ENCODE measurements at places on chromosomes 2 and 18.

DNA sequence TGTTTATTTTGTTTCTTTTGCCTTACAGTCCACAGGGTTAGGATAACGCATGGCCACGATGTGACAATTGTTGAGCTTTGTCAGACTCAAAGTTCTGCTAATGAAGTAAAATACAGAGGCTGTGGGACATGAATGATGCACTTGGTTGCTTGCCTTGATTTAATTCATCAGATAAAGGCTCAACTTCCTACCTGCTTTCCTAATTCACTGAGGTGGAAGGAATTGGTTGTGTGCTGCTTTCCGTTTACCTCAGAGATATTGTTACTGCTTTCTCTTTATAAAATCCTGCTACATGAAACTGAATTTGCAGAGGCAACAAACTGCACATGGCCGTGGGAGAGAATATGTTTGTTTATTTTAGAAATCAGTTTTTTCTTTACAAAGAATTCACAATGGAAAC lies 6.6 kb downstream of the RIT2 start:
- no peak for DNase-seq

DNA sequence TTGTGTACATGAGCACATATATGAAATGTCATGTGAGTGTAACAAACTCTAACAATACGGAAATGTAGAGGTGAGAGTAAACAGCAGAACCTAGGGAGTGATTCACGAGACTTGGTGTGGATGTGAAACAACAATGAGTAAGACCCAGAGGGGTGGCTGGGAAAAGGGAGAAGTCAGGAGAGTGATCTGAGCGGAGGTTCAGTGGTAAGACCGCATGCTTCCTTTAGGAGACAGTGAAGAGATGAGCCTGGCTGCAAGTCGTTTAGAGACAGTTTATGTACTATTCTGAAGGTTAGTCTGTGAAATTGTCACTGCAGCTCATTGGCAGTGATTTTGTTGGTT lies 150.6 kb downstream of the PRPF40A start:
- DNase-seq, result no peak

- DNase-seq, result no peak
These were observed 1.7 kb upstream of the SMAD4 start for GRCh38 chr18:51028201-51028805.

GRCh38 chr2:98547092-98547790 lies 61.1 kb downstream of the COA5 start:
- no peak for DNase-seq

GRCh38 chr2:100017633-100018032 lies 124.8 kb downstream of the AFF3 start:
- no peak for DNase-seq

DNA sequence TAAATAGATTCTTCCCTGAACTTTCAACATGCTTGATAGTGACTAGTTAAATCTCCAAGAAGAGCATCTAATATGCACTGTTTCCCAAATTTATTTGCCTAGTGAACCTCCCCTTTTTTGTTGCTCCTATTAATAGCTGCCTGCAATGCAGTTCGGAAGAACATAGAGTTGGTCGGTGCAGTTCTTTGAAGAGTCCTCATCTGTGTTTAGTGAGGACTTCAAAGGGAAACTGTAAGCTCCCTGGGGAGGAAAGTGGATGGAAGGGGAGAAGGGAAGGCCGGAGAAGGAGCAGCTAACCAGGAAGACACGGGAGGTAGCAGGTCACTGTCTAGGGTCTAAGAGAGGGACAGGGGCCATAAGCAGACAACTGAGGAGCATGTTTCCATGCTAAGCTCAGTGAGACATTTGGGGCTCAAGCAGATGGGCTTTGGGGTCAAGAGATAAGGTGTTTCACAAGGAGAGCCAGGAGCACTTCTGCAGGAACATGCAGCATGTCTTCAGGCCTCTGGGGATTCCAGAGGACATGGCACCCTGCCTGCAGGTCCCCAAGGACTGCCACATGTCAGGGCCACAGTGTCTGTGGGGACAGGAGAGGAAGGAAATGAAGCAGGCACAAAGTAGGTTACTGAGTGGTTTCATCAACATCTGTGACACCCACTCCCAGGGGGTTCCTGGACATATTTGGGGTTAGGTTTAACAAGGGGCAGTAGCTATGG lies 48.7 kb upstream of the ANXA4 start:
- no peak for DNase-seq

GRCh38 chr2:39447266-39448168 lies 10.4 kb upstream of the MAP4K3 start:
- no peak for DNase-seq

GRCh38 chr18:8942021-8942908 lies 160.2 kb upstream of the NDUFV2 start:
- no peak for DNase-seq

- no peak for DNase-seq
These were observed 72.0 kb downstream of the POLE4 start for GRCh38 chr2:75030218-75031009.

DNA sequence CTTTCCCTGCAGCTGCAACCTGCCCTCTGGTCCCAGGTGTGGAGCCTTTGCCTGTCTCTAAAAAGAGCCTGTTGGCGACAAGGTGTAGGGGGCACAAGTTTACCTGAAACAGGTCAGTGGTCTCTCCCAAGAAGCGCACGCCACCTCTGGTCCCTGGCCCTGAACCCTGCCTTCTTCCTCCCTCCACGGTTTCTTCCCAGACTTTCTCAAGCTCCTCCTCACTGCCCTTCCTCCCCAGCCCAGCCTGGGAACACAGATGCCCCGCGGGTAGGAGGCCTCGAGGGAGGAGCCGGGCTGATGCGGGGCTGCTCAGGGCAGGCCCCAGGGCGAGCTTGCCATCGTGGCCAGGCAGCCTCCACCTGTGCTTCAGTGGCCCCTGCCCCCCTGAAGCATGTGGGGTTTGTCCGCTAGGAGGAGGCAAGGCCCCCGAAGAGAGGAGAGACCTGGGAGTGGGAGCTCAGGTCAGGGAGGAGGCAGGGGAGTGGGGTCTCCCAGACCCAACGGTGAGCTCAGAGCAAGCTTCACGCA lies 89.5 kb downstream of the SMAD7 start:
- DNase-seq, result no peak

GRCh38 chr2:188576651-188577050 lies 285.0 kb downstream of the GULP1 start:
- no peak for DNase-seq

- no peak for DNase-seq
These were observed 16.5 kb downstream of the PTPN2 start for GRCh38 chr18:12867441-12868123.

GRCh38 chr2:230713331-230714135 lies 891 bp downstream of the CAB39 start:
- DNase-seq, result no peak

DNA sequence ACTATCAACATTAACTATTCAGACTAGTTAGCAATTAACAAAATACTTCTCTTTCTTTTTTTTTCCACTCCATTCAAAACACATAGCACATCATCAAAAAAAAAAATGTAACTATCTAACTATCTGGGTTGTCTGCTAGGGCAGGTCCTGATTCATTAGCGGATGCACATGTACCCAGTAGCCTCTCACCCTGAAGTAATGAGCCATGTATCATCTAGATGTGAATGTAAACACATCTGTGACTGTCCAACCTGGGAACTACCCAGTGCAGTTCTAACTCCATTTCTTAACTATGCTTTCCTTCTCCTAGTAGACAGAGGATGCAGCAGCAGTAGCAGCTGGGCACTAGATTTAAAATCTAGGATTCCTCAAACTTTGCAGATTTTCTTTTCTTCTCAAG lies 183.1 kb upstream of the PIK3C3 start:
- no peak for DNase-seq
